Inflammatory macrophage (primary cell): ENCODE measurements at places on chromosomes 13 and 19.

GRCh38 chr13:50077431-50077830 lies 62.2 kb downstream of the KCNRG start:
- DNase-seq = no peak

- no peak for DNase-seq
Measured at GRCh38 chr13:33205804-33206221, 79.7 kb downstream of the STARD13 start.

DNA sequence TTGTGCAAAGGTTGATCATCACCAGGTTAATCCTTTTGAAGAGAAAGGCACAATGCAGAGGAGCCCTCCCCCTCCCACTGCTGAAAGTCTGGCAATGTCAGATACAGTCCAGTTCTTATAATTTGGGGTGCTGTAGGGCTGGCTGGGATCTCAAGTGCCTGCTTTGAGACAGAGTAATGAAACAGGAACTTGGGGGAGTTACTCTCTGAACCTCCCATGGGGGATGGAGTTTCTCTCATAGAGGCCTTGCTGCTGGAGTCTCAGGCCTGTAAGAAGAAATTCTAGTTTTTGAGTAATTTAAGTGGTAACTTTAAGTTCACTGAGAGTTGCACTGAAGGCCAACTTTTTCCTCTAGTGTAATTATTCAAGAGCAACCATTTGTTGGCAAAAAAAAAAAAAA lies 410.5 kb downstream of the KCNRG start:
- peak; percentile 17 for DNase-seq

DNA sequence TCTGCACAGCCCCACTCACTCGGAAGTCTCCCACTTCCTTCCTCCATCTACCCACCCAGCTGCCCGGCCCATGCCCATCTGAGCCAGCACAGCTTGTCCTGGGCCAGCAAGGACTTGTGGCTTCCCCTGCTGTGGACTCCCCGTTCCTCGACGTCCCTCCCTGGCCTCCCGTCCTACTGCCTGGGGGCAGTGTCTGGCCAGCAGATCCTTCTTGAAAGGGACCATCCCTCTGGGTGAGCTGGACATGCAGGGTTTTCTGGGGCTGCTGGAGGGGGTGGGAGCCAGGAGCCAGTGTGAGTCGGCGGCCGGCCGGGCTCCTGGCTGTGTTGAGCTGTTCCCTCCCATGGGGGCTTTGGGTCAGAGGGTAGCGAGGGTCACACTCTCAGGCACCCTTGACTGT lies 26.7 kb downstream of the CRTC1 start:
- no peak for DNase-seq

- DNase-seq = no peak
Measured at GRCh38 chr13:33645591-33646554, 172.1 kb upstream of the RFC3 start.

GRCh38 chr19:29928831-29929230 lies 13.2 kb upstream of the URI1 start:
- DNase-seq = no peak

DNA sequence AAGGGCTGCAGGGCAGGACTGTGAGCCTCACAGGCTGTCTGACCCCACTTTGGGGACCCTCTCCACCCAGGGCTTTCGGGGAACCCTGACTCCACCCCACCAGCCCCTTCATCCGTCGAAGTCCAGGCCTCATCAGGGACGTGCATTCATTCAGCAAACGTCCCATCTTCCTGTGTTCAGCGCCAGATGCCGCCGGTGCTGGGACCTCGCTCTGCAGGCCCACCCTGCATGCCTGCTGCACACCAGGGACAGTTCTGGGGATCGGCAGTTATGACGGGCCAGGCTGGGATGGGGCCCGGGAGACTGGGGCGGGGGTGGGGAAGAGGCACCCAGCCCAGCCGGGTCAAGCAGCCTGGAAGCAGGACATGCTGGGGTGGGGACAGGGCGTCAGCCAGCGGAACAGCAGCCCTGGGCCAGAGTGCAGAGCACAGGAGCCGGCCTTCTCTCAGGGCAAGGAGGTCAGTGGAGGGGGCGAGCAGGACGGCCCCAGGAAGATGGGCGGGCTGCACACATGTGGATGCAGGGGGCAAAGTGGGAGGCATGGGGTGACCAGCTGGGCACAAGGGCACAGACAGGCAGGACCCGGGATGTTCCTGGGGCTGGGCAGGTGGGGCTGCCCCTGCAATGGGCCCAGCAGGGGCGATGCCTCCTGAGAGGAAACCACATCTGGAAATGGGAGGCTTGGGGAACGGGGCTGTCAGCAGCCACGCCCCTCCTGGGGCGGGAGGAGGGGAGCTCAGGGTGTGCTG lies 5.1 kb downstream of the GAMT start:
- no peak for DNase-seq

DNA sequence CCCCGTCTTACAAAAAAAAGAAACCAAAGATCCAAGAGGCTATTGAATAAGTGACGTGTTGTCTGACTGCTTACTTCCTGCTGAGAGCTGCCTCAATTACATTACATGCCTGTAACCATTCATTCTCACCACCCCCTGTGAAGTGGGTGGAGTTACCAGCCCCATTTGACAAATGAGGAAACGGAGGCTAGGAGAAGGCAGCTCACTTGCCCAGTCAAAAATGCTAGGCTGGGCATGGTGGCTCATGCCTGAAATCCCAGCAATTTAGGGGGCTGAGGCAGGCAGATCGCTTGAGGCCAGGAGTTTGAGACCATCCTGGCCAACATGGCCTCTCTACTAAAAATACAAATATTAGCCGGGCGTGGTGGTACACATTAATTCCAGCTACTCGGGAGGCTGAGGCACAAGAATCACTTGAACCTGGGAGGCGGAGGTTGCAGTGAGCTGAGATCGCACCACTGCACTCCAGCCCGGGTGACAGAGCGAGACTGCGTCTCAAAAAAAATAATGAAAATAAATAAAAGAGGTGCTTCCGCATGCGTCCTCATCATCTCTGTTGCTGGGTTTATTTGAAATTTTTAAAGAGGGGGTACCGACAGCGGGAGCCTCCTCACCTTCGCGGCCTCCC lies 499 bp downstream of the LSM7 start:
- DNase-seq = peak; percentile 93

GRCh38 chr13:23771956-23772355 lies 117.2 kb downstream of the MIPEP start:
- no peak for DNase-seq

GRCh38 chr19:29785360-29785759 lies 26.4 kb upstream of the CCNE1 start:
- no peak for DNase-seq

GRCh38 chr19:58510084-58510862 lies 1.5 kb downstream of the SLC27A5 start:
- DNase-seq = no peak
